ENCODE measurements at places on chromosomes 11 and 22. TPM values are rescaled to one million over a fixed set of nuclear protein-coding genes. Genes with fewer than 3 reads are reported as not detected.

DNA sequence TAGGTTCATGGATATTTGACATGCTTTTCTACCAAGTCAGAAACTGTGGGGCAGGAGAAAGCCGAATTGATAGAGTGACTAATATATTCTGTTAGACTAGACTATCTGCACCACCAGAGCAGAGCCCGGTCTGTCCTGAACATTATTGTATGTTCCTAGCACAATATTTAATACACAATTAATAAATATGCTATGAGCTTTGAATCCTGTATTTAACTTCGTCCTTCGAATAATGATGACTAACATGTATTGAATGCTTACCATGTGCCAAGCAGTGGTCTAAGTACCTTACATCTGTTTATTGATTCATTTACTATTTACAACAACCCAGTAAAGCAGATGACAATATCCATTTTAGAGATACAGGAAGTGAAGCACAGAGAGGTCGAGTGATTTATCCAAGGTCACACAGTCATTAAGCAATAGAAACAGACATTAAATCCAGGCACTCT, 44.8 kb upstream of the ANO3 start:
- DNase-seq: peak; percentile 1

- DNase-seq: no peak
These were observed 120.3 kb downstream of the KCNQ1OT1 start for GRCh38 chr11:2579315-2580060.

DNA sequence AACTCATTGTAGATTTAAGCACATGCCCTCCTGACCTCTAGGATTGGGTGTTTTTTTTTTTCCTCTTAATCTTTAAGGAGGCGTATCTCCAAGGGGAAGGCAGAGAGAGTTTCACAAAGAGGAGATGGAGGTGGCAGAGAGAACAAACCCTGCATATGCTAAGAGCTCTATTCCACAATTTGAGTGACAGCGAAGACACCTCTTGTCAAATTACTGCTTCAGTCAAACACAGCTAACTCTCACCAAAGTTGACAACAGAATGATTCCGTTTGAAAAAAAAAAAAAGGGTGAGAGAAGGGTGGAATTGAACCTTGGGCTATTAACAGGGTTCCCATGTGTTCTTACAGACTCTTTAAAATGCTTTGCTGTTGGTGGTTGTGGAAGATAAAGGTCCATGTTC, 112.6 kb downstream of the NXPE2 start:
- no peak for DNase-seq

DNA sequence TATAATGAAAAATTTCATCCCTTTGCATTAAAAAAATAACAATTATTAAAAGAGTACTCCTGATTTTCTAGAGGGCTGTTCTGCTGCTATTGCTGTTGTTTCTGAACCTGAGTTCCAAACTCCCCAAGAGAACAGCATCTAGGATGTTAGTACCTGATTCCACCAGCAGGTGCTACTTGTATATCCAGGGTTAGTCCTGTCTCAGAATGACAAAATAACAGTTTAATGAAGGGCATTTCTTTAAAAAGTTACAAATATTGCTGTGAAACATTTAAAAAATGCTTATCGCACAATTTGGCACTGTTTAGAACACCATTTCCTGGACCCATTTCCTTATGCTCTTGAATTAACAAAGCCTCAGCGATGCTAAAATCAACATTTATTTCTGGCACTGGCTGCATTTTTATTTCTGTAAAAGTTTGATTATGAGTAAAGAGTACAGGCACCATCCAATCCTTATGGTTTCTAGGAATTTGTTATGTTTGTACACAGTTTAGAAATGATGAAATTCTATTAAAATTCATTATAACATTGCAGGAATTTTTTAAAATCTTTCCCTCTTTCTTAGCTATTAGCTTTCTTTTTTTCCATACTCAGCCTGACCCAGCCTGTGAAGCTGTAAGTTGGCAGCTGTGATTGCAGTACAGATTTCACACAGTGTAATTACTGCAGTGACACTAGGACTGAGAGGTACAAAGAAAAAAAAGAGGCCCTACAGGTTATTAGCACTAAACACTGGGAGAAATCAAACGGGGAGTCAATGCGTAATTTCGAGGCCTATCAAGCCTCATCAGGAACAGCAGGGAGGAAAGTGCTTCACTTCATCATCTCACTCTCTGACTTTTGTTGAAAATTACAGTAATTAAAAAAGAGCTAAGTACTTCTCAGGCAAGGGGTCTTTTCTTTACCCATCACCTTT, 208.8 kb downstream of the DCDC1 start:
- DNase-seq: no peak

GRCh38 chr22:50190941-50191741, 5.4 kb downstream of the TRABD start:
- DNase-seq: no peak

- no peak for DNase-seq
These were observed 67.2 kb downstream of the MICAL3 start for GRCh38 chr22:17957204-17957603.

DNA sequence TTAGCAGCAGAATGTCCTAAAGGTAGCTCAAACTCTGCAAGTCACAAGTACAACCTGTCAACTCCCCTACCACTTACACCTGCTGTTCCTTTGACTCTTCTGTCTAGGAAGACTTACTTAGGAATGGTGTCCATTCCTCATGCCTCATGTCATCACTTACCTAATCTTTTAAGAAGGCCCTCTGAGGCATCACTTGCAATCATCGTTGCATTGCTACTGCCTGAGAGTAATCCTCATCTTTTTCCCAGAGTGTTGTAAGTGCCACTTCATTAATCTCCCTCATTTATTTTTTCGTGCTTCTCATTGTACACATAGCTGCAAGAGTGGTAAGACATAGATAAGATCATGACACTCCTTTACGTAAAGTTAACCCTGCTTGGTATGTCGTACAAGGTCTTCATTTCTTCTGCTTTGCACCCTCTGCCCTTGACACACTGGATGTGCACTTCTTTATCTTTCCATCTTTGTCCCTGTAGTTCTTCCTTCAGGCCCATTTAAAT, 54.6 kb downstream of the SFI1 start:
- no peak for DNase-seq

GRCh38 chr11:12506404-12506921, 129.1 kb downstream of the PARVA start:
- peak; percentile 25 for DNase-seq

- no peak for DNase-seq
These were observed 19.3 kb downstream of the MOB2 start for GRCh38 chr11:1467270-1467669.

GRCh38 chr22:32561163-32561562, 86.6 kb downstream of the FBXO7 start:
- DNase-seq: no peak

GRCh38 chr11:64125676-64126075, 40.2 kb downstream of the MACROD1 start:
- DNase-seq: no peak

GRCh38 chr11:26997378-26997777, 3.5 kb downstream of the FIBIN start:
- DNase-seq: no peak

DNA sequence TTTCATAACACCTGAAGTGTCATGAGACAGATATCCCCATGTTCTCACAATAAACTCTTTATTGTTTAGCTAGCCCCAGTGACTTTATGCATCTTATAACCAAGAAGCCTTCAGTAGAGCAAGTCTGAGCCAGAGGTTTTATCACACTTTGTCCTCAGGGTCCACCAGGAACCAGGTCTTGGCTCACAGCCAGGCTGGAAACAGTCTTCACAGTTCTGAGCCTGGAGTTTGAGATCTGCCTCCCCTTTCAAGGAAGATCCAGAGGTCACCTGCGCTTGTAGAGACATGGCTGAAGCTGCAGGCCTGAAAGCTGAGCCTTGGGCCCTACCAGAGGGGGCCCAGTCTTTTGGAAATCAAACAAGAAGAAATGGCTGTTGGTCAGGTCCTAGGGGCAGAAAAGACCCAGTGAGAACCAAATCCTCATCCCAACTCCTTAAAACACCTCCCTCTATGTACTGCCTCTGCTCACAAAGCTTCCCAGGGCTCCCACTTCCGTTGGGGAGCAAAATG, 3.5 kb downstream of the RRP8 start:
- no peak for DNase-seq

GRCh38 chr22:47594836-47595521, 832.5 kb downstream of the TBC1D22A start:
- DNase-seq: no peak

DNA sequence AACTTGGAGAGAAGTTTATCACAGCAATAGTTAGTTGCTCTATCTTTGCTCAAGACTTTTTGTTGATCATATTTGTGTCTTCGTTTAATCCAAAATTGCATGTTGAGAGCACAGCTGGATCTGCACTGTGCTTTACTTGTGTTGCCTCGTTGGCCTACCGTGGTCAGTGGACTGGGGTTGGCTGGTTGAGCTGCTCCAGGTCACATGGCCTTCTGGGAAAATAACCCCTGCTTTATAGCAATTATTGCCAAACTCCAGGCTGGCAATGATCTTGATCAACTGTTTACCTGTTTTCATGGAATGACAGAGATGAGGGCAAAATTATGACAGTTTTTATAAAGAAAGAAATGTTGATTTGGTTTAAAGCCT, 5.7 kb upstream of the PLET1 start:
- DNase-seq: no peak

GRCh38 chr11:110715541-110715940, 3.3 kb upstream of the ARHGAP20 start:
- DNase-seq: no peak

- DNase-seq: no peak
These were observed 71.9 kb downstream of the MICAL2 start for GRCh38 chr11:12182302-12182675.

DNA sequence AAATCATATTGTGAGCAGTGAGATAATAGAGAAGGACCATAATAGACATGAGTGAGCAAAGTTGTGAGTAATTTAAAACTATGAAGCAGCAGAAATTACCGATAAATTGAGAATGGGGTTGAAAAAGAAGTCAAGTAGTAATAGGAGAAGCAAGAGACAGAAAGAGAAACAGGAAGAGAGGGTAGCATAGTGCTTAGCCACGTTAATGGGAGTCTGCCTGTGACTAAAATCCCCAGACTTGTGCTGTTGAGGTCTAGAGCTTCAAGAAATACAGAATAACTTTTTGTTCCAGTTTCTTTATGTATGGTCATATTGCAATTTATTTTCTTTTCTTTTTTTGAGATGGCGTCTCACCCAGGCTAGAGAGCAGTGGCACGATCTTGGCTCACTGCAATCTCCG, 368.7 kb downstream of the METTL15 start:
- DNase-seq: no peak

DNA sequence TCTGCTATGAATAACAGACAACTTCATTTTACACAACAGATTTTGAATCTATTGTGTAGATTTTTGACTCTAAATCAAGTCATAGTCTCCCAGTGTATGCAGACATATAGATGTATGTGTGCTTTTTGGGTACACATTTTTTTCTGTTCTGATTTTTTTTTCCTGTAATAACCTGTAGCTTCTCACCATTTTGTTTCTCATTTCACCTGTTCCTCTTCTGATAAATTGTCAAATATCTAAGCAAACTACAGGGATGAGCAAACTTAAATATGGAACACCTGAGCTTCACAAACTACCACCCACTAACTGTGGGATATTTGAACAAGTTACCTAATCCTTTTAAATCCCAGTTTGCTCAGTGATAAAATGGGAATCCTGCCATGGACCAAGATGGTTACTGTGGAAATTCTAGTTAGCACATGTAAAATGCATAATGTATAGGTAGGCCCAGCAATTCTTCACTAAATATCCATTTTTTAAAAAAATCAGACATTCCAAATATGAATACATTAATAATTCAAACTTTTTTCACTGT, 15.7 kb downstream of the LGR4 start:
- DNase-seq: no peak

Gene GRM5
- under 0.01 TPM for total RNA-seq

Gene OR51B5
- not detected for total RNA-seq

Gene CD3G
- not detected for total RNA-seq

Gene GRIK4
- total RNA-seq: not detected

Gene NXPE2
- not detected for total RNA-seq

Gene FXYD6
- not detected for total RNA-seq

Gene GLYATL1
- 0.37 TPM for total RNA-seq

Gene TMPRSS13
- under 0.01 TPM for total RNA-seq

Gene PGA4
- total RNA-seq: not detected

Gene DMC1
- 0.61 TPM for total RNA-seq

Gene OR52A1
- total RNA-seq: not detected

Gene OR8D4
- total RNA-seq: not detected

Gene NUMA1
- 126 TPM for total RNA-seq

Measured in mammary epithelial cell (primary cell).